Mucosa of descending colon (tissue), 3 donors: ENCODE measurements at places on chromosomes 6 and 20.

- DNase-seq, result no peak
These were observed 31.3 kb downstream of the RAB22A start for GRCh38 chr20:58340853-58341252.

DNA sequence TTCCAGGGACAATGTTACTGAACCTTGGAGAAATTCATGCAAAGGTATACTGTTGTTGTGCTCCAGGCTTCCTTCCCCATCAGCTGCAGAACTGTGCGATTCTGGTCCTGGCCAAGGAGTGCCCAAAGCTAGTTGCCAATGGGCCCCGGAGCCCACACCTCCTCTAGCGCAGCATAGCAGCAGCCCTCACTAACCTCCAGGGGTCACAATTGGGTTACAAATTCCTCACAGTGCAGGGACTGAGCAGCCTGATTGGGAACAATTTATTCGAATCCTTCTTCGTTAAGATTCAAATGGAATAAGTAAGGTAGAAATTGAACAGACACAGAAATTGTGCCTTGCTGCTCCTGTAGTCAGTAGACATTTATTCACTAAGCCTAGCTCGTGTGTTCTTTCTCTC lies 284.9 kb downstream of the PRKN start:
- DNase-seq, result peak; percentile 15

DNA sequence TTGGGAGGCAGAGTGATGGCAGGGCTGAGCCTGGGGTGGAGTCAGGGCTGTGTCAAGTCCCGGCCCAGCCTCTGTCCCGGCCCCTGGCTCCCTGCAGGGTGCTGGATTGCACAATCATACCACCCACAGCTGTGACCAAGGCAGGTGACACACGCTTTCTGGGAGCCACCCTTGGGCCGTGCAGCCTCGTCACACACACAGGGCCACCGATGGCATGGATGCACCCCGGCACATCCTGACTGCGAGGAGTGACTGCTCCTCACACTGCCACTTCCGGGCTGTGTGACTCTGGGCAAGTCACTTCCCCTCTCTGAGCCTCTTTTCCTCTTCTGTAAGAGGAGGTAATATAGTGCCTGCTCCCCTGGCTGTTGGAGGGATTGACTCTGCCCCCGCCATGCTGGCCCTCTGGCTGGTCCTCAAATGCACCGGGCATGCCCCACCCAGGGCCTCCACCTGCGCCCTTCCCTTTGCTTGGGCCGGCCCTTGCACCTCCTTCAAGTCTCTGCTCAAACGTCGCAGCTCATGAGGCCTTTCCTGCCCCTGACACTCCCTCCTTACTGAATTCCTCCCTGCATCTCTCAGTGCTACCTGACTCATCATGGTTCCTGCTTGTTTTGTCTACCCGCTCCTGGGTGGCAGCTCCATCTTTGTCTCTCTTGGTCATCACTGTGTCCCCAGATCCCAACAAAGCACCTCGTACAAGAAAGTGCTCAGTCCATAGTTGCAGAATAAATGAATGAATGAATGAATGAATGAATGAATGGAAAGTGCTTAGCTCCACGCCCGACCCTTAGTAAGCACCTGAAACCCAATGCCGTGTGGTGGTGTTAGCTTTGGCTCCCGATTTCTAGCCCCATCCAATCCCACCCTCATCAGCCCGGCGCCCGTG lies 93.5 kb downstream of the CEBPB start:
- DNase-seq, result no peak

DNA sequence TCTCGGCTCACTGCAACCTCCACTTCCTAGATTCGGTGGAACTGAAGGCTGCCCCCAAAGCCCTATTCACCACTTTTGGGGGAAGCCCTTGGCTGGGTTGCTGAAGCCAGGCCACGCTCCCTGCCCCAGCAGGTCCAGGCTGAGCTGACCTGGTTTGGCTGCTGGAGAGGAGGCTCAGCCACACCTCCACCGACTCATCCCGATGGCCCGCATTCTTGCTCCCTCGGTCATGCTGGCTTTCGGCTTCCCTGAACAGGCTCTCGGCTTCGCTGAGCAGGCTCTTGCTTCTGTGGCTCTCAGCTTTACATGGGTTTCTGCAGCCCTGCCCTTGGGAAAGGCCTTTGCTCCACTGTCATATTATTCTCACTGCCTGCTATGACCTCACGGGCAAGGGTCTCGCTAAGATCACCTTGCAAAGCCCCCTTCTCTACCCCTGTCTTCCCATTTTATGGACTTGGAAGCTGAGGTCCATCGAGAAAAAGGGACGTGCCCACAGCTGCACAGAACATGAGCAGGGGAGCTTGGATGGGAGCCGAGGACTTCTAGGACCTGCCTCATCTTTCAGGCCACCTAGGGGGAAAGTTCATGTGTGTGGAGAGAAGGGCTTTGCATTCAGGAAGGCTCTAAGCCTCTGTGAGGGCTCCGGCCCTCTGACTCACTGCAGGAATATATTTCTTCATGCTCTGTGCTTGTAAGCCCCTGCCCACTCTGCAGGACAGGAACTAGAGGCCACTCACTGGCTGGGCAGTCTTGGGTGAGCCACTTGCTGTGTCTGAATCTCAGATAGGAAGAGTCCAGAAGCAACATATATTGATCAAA lies 15.6 kb downstream of the ARHGAP40 start:
- DNase-seq, result no peak

- no peak for DNase-seq
These were observed 20.3 kb downstream of the BCKDHB start for GRCh38 chr6:80126657-80127345.

GRCh38 chr6:164185471-164185871 lies 771.0 kb downstream of the QKI start:
- no peak for DNase-seq

DNA sequence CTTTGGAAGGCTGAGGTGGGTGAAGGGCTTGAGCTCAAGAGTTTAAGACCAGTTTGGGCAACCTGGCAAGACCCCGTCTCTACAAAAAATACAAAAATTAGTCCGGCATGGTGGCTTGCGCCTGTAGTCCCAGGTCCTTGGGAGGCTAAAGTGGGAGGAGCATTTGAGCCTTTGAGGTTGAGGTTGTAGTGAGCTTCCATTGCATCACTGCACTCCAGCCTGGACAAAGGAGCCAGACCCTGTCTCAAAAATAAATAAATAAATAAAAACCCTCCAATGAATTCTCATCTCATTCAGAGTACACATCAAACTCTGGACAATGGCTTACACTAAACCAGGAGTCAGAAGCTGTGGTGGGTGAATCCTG lies 31.8 kb downstream of the B4GALT5 start:
- DNase-seq, result no peak

DNA sequence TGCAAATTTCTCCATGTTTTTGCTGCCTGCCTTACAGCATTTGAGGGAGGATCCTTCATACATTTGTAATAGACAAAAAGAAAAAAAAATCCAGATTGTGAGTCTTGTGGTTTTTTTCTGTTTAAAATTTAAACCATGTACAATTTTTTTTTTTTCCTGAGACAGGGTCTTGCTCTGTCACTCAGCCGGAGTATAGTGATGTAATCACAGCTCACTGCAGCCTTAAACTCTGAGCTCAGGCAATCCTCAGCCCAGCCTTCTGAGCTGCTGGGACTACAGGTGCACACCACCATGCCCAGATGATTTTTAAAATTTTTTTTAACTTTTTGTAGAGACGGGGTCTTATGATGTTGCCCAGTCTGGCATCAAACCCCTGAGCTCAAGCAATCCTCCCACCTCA lies 97.0 kb downstream of the GCLC start:
- DNase-seq, result no peak

GRCh38 chr20:15498926-15499325 lies 1074.3 kb downstream of the KIF16B start:
- DNase-seq, result no peak

DNA sequence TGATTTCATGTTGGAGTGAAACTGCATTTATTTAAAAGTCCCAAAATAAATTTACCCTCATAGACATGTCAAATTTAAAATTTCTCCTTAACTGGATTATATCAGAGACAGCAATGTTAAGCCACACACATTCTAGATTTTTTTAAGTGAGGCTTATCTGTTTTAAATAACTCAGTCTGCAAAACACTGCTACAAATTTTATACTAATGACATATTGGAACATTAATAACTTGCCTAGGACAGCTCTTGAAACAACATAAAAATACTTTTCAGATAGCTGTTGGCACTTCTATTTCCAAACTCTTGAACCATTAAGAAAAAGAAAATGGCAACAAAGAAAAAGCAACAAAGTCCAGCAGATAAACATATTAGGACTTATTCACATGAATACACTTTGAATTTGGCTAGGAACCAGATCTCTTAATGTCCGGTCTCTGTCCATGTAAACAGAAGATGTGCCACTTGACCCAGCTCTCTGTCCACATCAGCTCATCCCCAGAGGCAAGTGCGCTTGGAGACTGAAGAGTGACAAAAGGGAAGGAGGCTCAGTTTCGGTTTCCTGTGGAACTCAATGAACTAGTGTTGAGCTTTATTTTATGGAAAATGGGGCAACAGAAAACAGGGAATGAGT lies 219.3 kb upstream of the THBS2 start:
- DNase-seq, result no peak

GRCh38 chr20:15805154-15805553 lies 768.1 kb downstream of the KIF16B start:
- no peak for DNase-seq

DNA sequence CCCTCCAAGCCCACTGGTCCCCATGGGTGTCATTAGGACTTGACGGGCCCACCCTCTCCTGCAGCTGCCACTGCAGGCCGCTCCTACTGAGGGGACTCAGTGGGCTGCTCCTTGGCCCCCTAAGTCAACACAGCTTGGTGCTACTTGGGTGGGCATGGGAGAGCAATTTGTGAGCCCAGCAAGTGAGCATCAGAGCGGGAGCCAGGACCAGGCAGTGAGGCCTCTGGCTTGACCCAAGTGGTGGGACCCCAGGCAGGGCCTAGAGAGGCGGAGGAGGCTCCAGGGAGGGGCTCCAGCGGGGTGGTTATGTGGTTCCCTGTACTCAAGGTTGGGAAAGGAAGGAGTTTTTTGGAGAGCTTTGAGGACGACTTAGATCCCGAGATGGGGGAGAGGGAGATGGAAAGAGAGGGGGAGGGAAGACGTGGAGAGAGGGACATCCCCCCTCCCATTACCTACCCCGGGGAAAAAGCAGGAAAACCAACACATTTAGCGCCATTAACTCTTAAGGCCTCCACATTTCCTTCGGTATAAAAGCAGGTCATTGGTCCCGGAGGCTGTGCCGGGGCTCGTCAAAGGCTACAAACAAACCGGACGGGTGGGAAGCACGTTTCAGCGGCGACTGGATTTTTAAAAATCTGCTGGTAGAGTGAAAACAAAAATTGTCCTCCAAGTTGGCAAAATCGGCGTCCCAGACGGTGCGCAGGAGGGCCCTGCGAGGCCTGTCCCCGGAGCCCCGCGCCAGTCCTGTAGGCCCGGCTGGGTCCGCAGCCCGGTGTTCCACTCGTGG lies 8.8 kb downstream of the FOXC1 start:
- no peak for DNase-seq

DNA sequence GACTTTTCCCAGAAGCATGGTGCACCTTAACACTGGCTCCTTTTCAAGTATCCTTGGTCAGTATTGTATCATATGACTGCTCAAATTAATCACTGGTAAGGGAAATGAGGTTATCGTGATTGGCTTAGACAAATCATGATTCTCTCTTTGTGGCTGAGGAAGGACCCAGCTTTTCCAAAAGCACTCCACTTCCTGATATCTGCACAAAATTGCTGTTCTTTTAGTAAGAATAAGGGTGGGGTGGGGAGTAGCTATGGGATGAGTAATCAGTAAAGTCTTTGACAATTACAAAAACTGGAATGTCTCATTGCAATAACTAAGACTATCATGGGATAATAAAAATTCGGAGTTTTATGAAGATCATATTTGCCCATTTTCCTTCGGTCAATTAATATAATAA lies 9.0 kb upstream of the RIPPLY2 start:
- DNase-seq, result no peak

- no peak for DNase-seq
These were observed 358.5 kb downstream of the ZFAND3 start for GRCh38 chr6:38177882-38178583.
